ENCODE measurements at places on chromosomes 1 and 21.

- no peak for DNase-seq
- H3K27me3 ChIP-seq = no peaks in the 10 kb centered on the region
- H3K4me3 ChIP-seq = no peak overlapping the region
- no peak overlapping the region for H3K27ac ChIP-seq
- no peaks in the 10 kb centered on the region for H3K36me3 ChIP-seq
These were observed 5.9 kb upstream of the DPT start for GRCh38 chr1:168734946-168735345.

- H3K36me3 ChIP-seq = no peaks in the 10 kb centered on the region
- H3K27me3 ChIP-seq = peaks cover 11% of the 10 kb centered on the region
- DNase-seq = no peak
- H3K4me3 ChIP-seq = peak within 1 kb of the TSS; percentile 49
These were observed at the start of gene GFI1 for GRCh38 chr1:92486251-92487077. Gene GFI1 (minus strand): TSS chr1:92486925. CDS start chr1:92483487, 3,438 bp downstream.

- no peaks in the 10 kb centered on the region for H3K27me3 ChIP-seq
- H3K36me3 ChIP-seq = no peaks in the 10 kb centered on the region
- H3K27ac ChIP-seq = no peak overlapping the region
- no peaks in the 10 kb centered on the region for H3K4me1 ChIP-seq
- H3K4me3 ChIP-seq = no peak overlapping the region
These were observed 178.0 kb upstream of the GALNT2 start for GRCh38 chr1:229889031-229889517.

GRCh38 chr1:30635391-30635975 is 87.9 kb downstream of the MATN1 start:
- no peak for DNase-seq
- no peak overlapping the region for H3K4me3 ChIP-seq
- no peaks in the 10 kb centered on the region for H3K4me1 ChIP-seq
- no peaks in the 10 kb centered on the region for H3K36me3 ChIP-seq

- no peak overlapping the region for H3K4me3 ChIP-seq
- H3K27me3 ChIP-seq = no peaks in the 10 kb centered on the region
- no peaks in the 10 kb centered on the region for H3K36me3 ChIP-seq
- peak overlapping the region; percentile 46 for H3K27ac ChIP-seq
These were observed 10.5 kb downstream of the ARID1A start for GRCh38 chr1:26706315-26706714.

DNA sequence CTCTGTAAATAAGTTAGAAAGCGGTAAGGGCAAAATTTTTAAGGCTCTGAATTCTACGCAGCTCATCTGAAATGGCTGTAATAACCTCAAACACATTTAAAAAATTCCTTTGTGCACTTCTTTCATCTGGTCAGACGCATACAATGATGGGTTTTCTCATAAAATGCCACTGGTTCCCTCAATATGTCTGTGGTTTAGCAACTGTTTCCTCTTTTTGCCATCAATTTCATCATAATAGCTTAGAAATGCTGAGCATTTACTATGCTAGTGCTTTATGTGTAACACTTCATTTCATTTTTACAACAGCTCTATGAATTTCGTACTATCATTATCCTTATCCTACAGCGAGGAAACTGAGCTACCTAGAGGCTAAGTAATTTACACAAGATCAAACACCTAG is 35.3 kb upstream of the DMRTA2 start:
- no peak for DNase-seq
- no peak overlapping the region for H3K27ac ChIP-seq
- H3K27me3 ChIP-seq = no peaks in the 10 kb centered on the region
- no peaks in the 10 kb centered on the region for H3K36me3 ChIP-seq
- H3K4me1 ChIP-seq = no peaks in the 10 kb centered on the region

GRCh38 chr1:66490816-66491215 is 43.1 kb upstream of the SGIP1 start:
- no peaks in the 10 kb centered on the region for H3K36me3 ChIP-seq
- H3K27ac ChIP-seq = no peak overlapping the region
- no peaks in the 10 kb centered on the region for H3K27me3 ChIP-seq
- no peak for DNase-seq
- no peak overlapping the region for H3K4me3 ChIP-seq
- H3K4me1 ChIP-seq = no peaks in the 10 kb centered on the region

Measured in breast epithelium (tissue), 4 donors.